Activated CD4-positive, CD25-positive, alpha-beta regulatory T cell treated with anti-CD3 and anti-CD28 coated beads, Interleukin-2, amount 50 U/mL, for 24 hours (primary cell): ENCODE measurements at places on chromosomes 13 and 19.

DNA sequence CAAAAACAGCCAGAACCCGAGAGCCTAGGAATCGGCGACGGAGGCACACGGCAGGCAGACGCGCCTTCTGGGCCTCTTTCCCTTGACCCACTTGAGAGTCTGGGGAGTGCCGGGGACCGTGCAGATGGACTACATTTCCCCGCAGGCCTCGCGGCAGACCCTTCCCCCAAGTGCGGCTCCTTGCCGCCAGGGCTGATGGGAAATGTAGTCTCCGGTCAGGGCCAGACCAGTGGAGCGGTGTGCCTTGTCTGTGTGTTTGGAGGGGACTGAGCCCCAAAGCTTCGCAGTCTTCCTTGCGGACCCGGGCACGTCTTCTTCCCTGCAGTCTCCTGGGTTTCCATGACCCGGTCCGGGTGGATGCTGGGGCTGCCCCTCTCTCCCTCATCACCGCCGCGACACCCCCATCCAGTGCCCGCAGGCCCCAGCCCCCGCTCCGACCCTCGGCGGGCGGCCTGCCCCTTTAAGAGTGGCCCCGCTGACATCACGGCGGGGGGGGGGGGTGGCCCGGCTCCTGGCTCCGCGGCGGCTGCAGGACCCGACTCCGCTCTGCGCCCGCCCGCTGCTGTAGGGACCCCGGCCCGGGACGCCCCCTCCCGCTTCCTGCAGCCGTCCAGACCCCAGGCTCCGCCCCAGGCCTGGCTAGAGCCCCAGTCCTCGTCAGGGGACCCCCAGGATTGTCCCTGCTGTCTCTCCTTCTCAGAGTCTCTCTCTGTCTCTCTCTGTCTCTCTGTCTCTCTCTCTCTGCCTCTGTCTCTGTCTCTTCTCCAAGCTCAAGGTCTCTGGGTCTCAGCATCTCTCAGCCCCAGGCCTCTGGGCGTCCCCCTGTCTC lies 758 bp upstream of the CACNG7 start:
- ATAC-seq, result peak; percentile 83

- ATAC-seq, result no peak
Observed at GRCh38 chr19:5803441-5803751, 1.5 kb upstream of the NRTN start.

DNA sequence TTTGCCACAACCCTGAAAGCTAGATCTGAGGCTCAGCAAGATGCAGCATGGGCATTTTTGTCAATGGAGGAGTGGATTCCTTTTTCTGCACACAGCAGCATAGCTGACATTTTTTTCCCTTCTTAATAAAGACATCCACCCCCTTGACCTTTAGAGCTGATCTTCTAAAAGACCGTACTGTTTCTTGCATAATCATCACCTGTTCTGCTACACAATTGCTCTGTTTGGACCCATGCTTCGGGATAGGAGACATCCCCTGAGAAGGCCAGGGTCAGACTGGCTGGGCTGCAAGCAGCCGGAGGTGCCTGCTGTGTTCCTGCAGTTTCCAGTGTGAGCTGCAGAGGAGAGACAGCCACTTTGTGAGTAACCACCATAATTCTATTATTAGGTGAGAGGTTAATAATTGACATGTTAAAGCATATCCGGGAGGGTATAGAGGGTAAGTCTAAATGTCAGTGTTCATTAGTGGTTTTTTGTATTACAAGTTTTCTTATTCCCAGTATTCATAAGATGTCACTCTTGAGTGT lies 108.5 kb upstream of the C1QTNF9B start:
- ATAC-seq, result no peak

DNA sequence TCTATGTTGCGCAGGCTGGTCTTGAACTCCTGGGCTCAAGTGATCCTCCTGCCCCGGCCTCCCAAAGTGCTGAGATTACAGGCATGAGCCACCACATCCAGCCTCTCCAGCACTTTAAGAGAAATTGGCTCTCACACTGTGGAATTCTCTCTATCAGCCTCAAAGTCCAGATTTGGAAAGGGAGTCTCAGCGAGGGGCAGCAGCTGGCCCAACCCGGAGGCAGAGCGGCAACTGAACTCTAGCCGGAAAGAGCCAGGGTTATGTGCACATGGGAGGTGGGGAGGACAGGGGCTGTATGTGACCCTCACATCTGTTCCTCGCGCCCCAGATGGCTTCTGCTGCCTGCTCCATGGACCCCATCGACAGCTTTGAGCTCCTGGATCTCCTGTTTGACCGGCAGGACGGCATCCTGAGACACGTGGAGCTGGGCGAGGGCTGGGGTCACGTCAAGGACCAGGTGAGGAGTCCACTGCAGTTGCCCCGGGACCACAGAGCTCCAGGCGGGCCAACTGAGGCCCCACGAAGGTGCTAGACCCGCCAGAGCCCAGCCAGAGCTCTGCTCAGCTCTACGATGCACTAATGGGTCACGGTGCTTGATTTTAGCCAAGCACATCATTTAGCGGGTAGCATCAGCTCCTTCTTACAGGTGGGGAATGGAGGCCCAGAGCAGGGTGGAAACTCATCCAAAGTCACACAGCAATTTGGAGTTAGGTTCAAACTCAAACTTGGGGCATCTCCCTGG lies 1.3 kb downstream of the CREB3L3 start:
- no peak for ATAC-seq

GRCh38 chr13:88552966-88553365 lies 881.8 kb downstream of the SLITRK5 start:
- ATAC-seq, result no peak

DNA sequence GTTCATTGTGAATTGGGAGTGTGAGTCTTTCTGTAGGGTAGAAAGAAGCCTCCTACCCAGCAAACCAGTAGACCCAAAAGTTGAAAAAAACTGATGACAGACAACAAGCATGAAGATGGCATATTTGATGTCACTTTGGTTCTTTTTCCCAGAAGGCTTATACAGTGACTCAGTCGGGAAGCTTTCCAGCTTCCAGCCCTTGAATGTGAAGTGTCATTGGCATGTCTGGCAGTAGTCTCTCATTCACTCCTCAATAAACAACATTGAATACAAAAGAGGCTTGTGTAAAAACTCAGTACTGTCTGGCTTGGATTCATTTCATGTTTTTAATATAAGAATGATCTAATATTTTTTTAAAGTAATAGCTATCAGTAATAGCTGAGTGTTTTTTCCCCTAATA lies 68.7 kb downstream of the IPO5 start:
- no peak for ATAC-seq

GRCh38 chr13:69477451-69477850 lies 630.2 kb upstream of the ATXN8OS start:
- no peak for ATAC-seq

- no peak for ATAC-seq
Observed at GRCh38 chr19:15173746-15174404, 26.9 kb downstream of the NOTCH3 start.

DNA sequence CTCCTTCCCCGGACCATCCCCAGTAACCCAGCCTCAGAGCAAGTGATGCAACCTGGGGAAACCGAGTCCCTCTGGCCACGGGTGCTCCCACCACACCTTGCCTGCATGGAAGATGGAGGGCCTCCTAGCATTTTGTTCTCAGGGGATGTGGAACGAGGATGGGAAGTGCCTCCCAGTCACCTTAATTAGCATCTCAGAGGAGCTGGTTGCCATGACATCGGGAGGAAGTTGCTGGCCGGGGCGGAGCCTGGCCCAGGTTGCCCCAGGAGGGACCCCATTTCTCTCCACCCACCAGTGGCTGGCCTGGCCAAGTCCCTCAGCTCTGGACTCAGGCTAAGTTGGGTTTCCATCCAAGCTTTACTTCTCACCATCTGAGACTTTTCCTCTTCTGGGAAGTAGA lies 24.1 kb upstream of the PTPRS start:
- ATAC-seq, result no peak

GRCh38 chr13:59099182-59099974 lies 1064.3 kb downstream of the DIAPH3 start:
- ATAC-seq, result no peak

GRCh38 chr19:308471-309205 lies 17.4 kb upstream of the PLPP2 start:
- no peak for ATAC-seq

DNA sequence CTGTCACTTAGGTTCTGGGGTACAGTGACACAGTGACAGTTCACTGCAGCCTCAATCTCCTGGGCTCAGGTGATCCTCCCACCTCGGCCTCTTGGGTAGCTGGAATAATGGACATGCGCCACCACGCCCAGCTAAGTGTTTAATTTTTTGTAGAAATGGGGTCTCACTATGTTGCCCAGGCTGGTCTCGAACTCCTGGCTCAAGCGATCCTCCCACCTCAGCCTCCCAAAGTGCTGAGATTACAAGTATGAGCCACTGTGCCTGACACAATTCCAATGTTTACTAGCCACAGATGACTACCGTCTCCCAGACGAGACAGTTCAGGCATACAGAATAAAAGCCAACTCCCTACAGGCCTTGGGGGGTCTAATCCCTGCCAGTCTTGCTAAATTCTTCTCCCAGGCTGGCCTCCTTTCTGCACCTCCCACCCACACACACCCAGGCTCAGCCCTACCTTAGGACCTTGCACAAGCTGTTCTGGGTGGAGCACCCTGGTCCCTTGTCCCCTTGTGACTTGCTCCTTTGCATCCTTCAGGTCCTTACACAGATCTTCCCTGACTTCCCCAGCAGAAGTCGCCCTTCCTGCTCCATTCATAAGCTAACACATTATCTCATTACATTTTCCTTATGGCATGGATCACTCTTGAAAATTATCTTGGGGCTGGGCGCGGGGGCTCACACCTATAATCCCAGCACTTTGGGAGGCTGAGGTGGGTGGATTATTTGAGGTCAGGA lies 106.4 kb downstream of the INSR start:
- ATAC-seq, result no peak

GRCh38 chr13:52851137-52851962 lies 2.9 kb upstream of the PCDH8 start:
- no peak for ATAC-seq

- no peak for ATAC-seq
Observed at GRCh38 chr13:75316427-75316826, 165.5 kb downstream of the TBC1D4 start.

GRCh38 chr13:60754211-60755090 lies 357.4 kb downstream of the TDRD3 start:
- no peak for ATAC-seq

- no peak for ATAC-seq
Observed at GRCh38 chr13:29679396-29680053, 84.0 kb upstream of the SLC7A1 start.

GRCh38 chr13:23852351-23852750 lies 36.8 kb downstream of the MIPEP start:
- ATAC-seq, result no peak

- peak; percentile 100 for ATAC-seq
Observed at GRCh38 chr19:12162882-12163806, at the start of gene ZNF136. Gene ZNF136, plus strand, starts transcription at chr19:12163096. Its CDS starts 108 bp downstream, at chr19:12163204.

GRCh38 chr13:29883941-29884518 lies 33.6 kb upstream of the UBL3 start:
- no peak for ATAC-seq

- ATAC-seq, result no peak
Observed at GRCh38 chr13:99263126-99263785, 5.1 kb upstream of the GPR18 start.

DNA sequence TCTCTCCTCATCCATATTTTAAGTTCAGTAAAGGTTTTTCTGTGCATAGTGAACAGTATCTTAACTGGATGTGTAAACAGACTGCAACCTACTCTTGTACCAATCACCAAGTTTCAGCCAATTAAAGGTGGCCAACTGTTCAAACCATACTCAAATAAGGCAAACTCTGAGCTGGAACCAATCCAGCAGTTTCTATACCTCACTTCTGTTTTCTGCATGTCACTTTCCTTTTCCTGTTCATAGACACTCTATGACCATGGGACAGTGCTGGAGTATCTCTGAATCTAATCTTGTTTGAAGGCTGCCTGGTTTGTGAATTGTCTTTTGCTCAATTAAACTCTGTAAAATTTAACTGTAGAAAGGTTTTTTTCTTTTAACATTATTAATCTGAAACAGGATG lies 470.3 kb upstream of the SLITRK6 start:
- ATAC-seq, result no peak

GRCh38 chr13:114222461-114222968 lies 12.2 kb upstream of the CDC16 start:
- no peak for ATAC-seq

GRCh38 chr13:37195621-37196020 lies 90.2 kb upstream of the CSNK1A1L start:
- no peak for ATAC-seq

- no peak for ATAC-seq
Observed at GRCh38 chr13:59674616-59675015, 489.1 kb downstream of the DIAPH3 start.

- ATAC-seq, result no peak
Observed at GRCh38 chr13:21078501-21078900, 17.1 kb upstream of the LATS2 start.

GRCh38 chr13:30529085-30529834 lies 63.5 kb upstream of the HMGB1 start:
- ATAC-seq, result no peak

DNA sequence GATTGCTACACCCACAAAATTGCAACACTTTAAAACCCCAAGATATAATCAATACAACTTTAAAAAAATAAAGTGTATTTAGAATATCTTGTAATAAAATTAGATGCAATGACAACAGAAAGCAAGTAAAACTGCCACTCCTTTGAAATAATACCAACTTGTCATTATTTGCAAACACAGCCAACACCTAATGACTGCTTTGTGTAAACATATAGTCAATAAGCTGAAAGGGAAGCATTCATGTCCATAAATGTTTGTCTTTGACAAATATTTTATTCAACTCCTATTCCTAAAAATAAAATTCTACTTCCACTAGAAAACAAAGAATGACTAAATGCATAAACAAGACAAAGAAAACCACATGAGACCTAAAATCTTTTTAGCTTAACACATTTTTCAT lies 6.6 kb downstream of the SMAD9 start:
- ATAC-seq, result no peak

DNA sequence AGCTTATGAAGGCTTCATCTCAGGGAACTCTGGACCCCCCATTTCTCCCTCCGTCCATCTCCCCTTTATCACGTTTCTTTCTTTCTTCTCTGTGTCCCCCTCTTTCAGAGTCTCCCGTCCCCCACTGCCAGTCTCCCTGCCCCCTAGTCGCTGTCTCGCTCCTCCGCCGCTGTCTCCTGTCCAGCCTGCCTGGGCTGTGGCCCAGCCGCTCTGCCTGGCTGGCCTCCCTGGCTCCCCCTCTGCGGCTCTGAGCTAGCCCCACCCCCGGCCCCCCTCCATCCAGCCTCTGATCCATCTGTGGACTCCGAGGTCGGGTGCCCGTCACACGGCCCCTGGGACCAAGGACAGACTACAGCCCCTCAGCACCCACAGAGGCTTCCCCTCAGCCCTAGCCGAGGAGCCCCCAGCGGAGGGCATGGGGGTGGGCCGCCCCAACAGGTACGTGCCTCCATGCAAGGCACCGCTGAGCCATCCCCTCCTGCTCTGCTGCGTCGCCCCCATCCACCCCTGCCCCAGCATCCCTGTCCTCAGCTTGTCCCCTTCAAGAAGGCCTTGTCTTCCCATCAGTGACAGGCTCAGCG lies 1.1 kb upstream of the KCNJ14 start:
- ATAC-seq, result no peak

- no peak for ATAC-seq
Observed at GRCh38 chr13:68030152-68030809, 800.1 kb upstream of the PCDH9 start.

GRCh38 chr13:20291675-20292074 lies 59.6 kb upstream of the GJB6 start:
- no peak for ATAC-seq
